ENCODE measurements at places on chromosomes 2 and 18.
A peak's percentile ranks its signal among the peaks of the same experiment; 100 is the strongest.

DNA sequence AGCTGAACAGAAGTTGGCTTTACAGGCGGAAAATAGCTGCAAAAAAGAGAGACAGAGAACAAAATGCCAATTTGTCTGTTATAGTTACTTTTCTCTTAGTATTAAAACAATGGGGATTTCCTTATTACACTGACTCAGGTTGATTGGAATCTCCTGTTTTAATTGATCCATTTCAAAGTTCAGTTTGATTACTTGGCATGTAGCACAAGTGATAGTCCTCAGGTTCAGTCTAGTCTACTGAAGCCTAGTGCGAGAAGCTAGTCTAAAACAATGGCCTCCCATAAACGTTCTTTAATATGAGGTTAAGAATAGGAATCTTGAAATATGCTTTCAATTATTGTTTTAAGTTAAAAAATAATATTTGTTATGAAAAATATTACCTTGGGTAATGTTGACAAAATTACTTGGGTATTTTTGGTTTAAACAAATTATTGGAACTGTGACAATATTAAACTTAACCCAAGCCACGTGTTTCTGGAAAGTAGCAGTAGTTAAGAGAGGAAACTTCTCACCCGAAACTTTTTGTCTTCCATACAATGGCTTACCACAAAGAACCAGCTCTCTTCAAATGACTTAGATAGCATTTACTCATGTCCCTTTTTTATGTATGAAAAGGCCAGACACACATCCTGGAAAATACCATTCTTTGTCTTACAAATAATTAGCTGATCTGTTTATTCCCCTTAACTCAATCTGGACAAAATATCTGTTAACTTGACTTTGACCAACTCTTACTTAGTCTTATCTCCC is 1326.2 kb upstream of the TMEFF2 start:
- no peak for DNase-seq

GRCh38 chr18:32459361-32460101 is 11.2 kb downstream of the GAREM1 start:
- DNase-seq = no peak

- DNase-seq = no peak
Measured at GRCh38 chr18:9858642-9859041, 27.1 kb upstream of the TXNDC2 start.

DNA sequence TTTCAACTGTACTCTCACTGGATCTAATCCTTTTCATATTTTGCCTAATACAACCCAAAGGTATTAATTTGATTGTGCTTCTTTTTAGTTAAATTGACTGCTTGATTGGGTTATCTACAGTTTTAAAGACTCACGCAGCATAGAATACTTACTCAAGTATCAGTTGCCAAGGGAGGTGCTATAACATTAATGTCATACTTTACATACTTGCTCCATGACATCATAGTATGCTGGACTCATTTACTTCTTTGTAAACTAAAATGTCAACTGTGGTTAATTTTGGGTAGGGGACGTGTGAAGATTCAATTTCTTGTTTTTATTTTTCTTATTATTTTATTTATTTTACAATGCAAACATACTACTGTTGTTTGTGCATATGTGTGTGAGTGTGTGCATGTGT is 716.2 kb upstream of the VRK2 start:
- no peak for DNase-seq

DNA sequence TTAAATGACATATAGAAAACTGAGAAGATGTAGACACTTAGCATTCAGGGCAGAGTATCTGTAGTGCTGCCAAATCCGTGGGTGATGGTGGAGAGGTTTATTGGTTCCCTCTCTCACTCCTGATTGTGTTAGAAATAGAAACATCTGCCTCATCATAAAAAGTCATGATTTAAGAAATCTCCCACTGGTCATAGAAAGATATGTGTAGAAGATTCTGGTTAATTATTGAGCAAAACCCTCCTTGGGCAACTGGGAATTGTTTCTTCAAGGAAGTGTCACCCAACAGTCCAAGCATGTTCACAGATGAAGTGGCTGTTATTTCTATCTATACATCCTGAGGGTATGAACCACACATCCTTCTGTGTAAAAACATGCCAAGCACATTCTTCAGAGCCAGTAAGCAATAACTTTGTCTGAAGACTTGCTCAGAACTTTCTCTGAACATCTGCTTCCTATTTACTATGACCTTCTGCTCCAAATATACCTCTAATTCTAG is 33.6 kb upstream of the CHRNA1 start:
- DNase-seq = no peak

GRCh38 chr18:51197661-51198424 is at the start of gene MEX3C:
MEX3C (minus strand) TSS chr18:51197681; CDS start chr18:51197320, 361 bp downstream.
- DNase-seq = peak; percentile 98

All from activated CD8-positive, alpha-beta memory T cell treated with anti-CD3 and anti-CD28 coated beads for 1 hour (primary cell).